ENCODE measurements at places on chromosomes 2 and 18.

DNA sequence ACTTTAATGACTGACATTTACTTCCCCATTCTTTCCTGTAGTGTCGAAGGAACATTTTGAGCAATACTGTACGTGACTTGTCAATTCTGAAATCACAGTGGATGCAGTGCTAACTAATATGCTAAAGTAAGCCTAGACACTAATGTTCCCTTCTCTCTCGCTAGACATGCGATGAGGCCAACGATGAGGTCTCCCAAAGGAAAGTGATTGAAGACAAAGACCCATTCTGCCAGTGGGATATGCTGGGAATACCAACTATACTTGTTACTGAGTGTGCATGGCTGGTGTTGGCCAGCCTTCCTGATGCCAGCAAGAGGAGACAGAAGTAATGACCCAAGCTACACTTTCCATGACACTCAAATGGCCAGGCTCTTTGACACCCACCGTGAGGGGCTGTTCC is 2.5 kb upstream of the SERPINE2 start:
- DNase-seq = no peak

- no peak for DNase-seq
Observed at GRCh38 chr2:86319700-86320580, 17.5 kb downstream of the REEP1 start.

GRCh38 chr18:58046794-58047555 is 2.9 kb downstream of the NEDD4L start:
- DNase-seq = no peak

GRCh38 chr2:196743165-196743564 is 56.3 kb downstream of the GTF3C3 start:
- DNase-seq = no peak

GRCh38 chr18:72762515-72763122 is 105.2 kb downstream of the NETO1 start:
- DNase-seq = no peak

GRCh38 chr2:125313806-125314205 is 1288.7 kb downstream of the CNTNAP5 start:
- no peak for DNase-seq

DNA sequence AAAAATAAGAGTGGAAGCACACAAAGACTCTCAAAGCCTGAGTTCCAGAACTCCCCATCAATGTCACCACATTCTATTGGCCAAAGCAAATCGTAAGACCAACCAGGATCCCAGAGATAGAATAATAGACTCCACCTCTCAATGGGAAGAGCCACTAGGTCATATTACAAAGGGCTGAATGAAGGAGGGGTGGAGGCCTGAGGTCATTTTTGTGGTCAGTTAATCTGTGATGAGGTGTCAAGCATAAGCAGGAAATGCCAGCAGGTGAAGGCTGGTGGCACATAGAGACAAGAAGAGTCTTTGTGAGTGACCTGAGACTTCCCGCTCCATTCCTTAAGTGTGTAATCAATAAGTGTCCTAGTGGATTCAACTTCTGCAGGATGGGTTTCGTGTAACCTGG is 144.3 kb downstream of the TFCP2L1 start:
- DNase-seq = no peak

GRCh38 chr2:212941361-212941760 is 210.1 kb downstream of the IKZF2 start:
- DNase-seq = no peak

- DNase-seq = no peak
Observed at GRCh38 chr18:70464343-70465114, 175.7 kb downstream of the SOCS6 start.

DNA sequence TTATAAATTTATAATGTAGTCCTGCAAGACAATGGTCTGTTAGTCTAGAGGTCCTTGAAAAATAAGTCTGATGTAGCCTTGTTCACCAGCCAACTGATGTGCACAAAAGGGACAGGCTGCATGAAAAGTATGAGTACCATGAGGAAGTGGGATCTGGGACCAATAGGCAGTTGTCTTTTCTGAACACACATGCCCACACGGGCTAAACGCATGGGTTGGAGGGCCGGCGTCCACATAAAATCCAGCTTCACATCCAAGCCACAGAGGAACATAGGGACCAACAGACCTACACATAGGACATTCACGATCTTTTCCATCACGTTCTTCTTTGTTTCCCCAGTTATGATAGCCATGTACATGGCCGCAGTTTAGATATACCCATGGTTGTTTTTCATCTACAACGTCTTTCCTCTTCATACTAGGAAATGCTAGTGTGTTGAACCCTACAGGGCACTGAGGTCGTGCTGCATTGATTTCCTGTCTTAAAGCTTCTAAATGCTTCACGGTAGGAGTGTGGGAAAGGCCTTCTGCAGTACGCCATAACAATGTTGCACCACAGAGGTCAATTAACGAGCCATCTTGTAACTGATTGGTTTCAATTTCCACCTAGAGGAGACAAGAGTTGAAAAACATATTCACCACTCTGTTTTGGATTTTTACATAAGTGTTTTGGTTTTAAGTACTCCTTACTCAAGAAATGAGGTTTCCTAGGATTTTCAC is 49.4 kb downstream of the PELI1 start:
- no peak for DNase-seq

DNA sequence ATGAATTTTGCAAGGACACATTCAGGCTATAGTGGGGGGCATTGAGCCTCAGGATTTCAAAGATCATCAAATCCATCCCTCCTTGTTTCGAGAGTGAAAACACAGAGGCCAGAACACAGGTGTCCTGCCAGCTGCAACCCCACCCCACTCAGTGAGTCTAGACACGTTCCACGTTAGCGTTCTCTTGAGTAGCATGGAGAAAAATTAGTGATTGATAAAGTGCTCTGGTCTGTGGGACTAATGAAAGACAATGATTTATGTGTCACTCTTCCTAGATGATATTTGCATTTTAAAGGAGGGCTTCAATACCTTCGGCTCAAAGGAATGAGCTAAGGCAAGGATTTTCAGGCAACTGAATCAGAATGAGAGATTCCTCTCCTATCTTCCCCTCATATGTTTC is 43.8 kb downstream of the SLC4A3 start:
- DNase-seq = no peak

DNA sequence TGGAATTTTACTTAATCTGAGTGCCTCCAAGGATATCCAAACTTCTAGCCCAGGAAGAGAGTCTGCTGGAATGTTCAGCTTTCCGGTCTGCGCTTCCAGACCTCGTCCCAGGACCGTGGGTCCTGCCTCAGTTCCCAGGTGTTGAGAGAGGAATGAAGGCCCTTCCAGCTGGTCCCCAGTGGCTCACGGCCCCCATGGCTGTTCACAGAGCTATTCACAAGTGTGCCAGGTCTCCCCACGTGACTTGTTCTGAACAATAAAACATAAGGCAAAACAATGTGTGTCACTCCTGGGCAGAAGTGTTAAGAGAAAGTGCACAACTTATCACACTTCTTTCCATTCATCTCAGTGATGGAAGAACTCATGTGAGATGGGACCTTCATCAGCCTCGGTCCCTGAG is 20.1 kb upstream of the TEX51 start:
- DNase-seq = no peak

DNA sequence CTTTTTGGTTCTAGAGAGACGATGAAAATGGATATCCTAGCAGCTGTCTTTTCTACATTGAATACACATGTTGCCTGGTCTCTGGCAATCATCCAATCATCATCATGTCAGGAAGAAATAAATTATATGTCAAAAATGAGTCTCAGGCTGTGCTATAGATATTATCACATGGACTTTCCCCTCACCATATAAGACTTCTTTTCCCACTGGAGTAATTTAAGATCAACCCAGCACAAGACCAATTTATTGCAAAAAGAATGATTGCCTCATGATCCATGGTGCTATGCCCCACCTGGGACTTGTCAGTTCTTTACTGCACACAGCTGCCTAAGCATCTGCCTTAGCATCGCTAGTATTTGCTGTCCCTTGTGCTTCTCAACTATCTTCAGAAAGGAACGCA is 783.7 kb upstream of the TMEFF2 start:
- no peak for DNase-seq

GRCh38 chr2:102065675-102066252 is 74.0 kb downstream of the IL1R2 start:
- DNase-seq = no peak

DNA sequence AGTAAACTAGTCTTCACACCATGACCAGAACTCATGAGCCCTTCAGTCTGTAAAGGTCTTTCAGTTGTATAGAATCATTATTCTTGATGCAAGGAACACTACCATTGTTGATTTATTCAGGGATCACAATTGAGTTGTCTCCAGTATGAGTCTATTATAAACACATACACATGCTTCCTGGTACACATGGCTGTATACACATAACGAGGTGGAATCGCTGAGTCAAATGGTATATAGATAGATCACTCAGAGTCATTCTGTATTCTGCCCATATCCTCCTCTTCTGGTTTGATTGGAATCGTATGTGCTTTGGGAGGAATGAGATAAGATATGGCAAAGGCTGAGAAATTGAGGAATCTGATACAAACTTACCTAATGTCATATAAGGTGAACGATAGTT is 216.0 kb downstream of the UBE2E3 start:
- DNase-seq = no peak

GRCh38 chr2:23549821-23550530 is 165.0 kb downstream of the KLHL29 start:
- DNase-seq = no peak

GRCh38 chr2:190511104-190511503 is 23.4 kb downstream of the NEMP2 start:
- DNase-seq = no peak

DNA sequence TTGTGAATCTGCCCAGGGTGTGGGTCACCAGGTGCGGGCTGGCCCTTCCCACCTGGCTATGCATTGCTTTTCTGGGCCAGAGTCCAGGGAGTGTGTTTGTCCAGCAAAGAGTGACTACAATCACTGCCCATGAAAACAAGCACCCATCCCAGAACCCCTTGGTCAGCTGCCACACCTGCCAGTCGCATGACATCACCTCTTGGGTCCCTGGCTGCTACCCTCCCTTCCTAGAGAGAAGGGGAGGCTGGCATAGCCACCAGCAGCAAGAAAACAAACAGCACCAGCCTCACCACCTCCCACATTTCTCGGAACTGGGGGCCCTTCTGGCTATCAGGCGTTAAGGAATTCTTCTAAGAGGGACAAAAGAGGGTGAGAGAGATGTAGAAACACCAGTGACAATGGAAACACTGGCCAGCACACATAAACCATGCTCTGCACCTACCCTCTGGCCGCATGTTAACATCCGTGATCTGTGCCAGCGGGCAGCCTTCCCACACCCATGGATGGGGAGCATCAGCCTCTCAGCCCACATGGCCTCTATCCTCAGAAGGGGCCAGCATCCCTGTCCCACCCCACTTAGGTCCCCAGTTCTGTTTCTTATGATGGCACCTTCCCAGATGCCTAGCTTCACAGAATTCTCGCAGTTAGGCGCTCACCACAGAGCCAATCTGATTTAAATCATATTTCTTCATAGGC is 109.7 kb upstream of the GLI2 start:
- no peak for DNase-seq

DNA sequence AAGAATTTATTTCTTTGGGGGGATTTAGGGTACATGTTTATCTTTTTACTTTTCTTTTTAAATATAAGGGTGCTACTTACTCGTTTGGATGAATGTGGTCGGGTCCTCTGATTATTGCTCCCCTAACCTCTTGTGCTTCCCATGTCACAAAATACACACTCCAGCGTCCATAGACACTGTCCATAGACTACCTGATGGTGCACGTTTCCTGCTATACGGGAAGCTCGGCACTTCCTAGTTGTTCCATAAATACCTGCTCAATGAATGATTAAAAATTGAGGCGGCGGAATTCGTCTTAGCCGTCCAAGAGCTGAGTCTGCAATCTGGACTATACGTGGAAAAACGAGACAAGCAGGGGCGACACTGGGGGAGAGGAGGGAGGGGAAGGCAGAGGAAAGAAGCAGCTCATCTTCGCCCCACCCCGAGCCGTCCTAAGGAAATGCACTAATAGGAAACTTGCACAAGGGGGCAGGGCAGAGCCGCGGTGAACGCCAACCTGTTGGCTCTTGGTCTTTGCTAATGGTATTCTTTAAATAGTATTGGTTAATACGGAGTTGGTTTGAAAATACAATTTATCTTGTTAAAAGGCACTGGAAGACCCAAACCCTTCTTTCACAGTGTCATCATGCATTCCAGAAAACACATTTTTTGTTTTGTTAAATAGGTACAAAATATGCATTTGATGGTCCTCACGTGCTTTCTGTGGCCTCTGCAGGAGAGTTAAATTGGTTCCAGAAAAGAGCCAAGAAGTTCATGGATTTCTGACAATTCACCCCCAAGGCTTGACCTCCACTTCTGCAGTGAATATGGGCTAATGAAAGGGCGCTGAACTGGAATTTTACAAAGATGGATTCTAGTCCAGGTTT is 73.0 kb upstream of the KCTD1 start:
- no peak for DNase-seq

GRCh38 chr2:205869439-205869838 is 187.1 kb downstream of the NRP2 start:
- no peak for DNase-seq

GRCh38 chr2:229539628-229540027 is 174.7 kb downstream of the DNER start:
- DNase-seq = no peak

DNA sequence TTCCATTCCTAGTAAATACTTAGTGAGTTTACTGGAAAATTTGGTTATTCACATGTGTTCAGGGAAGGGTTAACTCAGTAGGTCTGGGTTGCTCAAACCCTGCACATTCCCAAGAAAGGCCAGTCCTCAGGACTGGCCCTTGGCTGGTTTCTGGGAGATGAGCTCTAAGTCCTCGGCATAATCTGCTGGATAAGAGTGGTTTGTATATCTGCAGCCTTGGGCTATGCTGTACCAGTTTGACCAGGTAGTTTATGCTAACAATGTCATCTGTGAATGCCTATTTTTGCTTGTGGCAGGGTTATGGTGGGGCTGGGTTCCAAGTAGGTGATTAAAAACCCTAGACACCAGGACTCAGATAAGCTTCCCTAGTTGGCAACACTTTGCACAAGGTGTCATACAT is 7.4 kb upstream of the PTH2R start:
- DNase-seq = no peak

GRCh38 chr2:221767106-221768012 is 195.3 kb upstream of the EPHA4 start:
- DNase-seq = no peak

- DNase-seq = no peak
Observed at GRCh38 chr2:9178110-9178903, 28.3 kb upstream of the ASAP2 start.

DNA sequence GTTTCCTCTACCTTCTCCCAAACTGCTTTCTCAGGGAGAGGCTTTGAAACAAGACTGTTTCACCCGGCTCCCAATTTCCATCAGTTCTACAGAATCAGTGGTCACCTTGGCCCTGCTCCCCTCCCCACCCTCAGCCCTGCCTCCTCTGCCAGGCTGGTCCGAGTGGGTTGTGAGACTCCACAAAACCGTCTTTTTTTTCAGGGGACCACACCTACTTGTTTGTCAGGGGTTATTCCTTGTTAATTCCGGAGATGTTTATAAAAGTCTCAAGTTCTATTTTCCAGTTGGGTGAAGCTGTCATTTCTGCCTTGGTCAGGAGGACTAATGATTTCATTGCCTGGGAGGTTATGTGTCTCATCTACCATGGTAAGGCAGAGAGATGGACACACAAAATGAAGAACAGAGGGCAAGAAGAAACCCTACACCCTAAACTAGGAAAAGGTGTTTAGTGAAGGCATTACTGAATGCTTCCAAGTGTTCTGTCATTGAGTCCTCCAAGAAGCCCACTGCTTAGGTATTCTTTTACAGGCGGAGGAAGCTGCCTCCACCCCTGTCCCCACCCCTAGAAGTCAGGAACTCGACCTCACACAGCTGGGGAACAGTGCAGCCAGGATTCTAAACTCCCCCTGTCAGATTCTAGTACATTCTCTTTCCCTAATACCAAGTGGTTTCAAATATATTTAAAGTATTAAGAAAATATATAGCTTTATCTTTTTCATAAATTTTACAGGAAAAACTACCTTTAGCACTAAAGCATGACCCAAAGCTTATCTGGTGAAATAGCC is 46.3 kb downstream of the COPS8 start:
- DNase-seq = no peak

Measured in activated T-cell treated with anti-CD3 and anti-CD28 coated beads, Interleukin-2, amount 50 U/mL, for 4 hours (primary cell).